ENCODE measurements at places on chromosomes 1 and 21.

DNA sequence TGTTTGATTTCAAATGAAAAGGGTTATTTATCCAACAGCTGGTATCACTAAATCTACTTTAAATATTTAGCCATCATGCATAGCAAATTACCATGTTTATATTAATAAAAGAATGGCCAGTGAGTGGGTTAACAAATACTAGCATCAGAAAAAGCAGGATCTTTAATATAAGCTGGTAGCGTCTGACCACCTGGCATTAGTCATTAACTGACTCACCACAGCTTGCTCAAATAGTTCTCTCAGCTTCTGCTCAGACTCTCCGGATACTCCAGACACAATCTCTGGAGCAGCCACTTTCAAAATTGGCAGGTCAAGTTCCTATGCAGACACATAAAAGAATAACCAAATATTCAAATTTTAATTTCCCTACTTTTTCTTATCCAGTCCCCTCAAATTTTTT, 29.6 kb downstream of the NVL start:
- no peak for DNase-seq

DNA sequence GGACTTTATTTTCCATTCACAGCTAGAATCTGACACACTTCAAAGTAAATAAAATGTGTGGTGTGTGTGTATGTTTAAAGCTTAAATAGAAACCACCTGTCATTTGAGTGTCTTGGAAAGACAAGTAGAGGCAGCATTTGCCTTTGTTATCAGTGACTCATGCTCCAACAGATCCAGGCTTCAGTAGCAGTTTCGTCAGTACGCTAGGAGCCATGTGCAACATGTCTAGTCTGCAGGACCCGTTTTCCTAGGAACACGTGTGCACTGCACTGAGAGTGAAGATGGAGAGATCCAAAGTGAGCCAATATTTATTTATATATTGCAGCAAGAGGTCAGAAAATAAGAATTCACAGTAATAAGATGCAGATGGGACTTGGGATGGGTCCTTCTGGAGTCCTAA, 41.8 kb downstream of the SGIP1 start:
- DNase-seq = no peak

GRCh38 chr1:175969231-175969630, 225.8 kb upstream of the TNR start:
- DNase-seq = no peak

GRCh38 chr1:101410048-101410878, 173.4 kb downstream of the S1PR1 start:
- no peak for DNase-seq

DNA sequence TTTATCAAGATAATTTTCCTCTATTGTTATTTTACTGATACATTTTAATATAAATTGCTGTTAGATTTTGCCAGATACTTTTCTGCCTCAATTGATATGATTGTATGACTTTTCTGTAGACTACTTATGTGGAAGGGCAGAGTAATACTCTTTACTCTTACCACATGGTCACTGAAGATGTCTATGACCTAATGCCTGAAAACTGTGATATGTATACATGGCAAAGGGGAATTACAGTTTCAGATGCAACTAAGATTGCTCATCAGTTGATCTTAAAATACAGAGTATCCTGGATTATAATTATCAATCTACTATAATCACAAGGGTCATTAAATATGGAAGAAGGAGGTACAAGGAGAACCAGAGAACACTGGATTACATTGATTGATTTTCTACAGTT, 1528.0 kb downstream of the BRINP3 start:
- no peak for DNase-seq

All from thoracic aorta (tissue), 2 donors.